Neural crest cell (in vitro differentiated cells): ENCODE measurements at places on chromosomes 1 and 21.

- DNase-seq = no peak
These were observed 10.9 kb downstream of the MYBPHL start for GRCh38 chr1:109295712-109296415.

DNA sequence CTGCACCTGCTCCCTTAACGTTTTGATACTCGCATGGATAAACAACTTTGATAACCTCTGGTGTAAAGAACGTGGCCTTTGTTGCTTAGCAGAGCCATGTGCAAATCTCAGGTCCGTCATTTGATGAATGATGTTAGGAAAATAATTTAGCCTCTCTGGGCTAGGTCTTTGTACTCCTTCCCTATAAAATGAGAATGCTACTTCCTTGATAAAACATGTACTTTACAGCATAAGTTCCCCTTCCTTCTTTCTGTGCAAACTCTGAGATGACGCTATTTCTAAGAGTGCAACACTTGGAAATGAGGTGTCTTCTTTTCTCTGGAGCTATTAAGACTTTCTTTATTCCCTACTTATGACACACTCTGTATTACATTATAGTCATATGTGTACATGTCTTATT, 243.4 kb downstream of the RGS7 start:
- DNase-seq = no peak

GRCh38 chr1:201999625-202000238, 10.7 kb upstream of the ELF3 start:
- peak; percentile 35 for DNase-seq

GRCh38 chr1:176466514-176466913, 3.5 kb downstream of the PAPPA2 start:
- no peak for DNase-seq

- no peak for DNase-seq
These were observed 39.1 kb downstream of the AKNAD1 start for GRCh38 chr1:108817811-108818210.

GRCh38 chr1:168199056-168199455, 20.3 kb downstream of the TIPRL start:
- DNase-seq = no peak

DNA sequence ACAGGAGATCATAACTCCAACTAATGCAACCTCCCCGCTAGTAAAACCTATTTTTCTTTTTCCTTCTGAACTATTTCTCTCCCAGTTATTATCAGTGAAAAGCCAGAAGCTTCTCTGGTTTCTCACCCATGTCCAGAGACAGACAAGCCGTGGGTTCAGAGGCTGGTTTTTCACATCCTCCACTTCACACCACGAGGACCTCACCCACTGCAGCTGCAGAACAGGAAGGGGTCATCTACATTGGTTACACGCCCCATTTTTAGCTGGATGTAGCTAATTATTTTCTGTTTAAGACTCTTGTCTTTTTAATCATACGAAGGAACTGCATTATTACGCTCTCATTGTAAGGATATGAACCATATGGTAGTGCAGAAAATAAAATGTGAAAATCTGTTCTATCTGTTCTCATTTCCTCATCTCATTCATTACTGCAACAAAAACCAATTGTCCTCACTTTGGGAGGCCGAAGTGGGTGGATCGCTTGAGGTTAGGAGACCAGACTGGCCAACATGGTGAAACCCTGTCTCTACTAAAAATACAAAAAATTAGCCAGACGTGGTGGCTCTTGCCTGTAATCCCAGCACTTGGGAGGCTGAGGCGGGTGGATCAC, 39.1 kb upstream of the CLDN14 start:
- no peak for DNase-seq

DNA sequence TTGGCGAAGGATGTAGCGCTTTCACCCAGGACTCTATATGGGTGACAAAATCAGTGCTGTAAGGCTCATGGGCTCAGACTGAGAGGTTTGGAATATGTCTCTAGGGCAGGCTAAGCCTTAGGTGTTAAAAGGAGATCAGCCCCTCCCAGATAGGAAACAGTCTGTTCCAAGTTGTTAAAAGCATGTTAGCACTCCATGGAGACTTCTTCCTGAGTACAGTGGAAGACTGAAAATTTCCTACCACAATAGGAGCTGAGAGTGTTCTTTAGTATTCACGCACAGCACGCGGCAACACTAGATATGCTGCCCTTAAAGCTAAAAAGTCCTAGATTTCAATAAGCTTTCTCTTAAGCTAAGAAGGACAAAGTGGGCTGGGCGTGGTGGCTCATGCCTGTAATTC, 122.1 kb downstream of the TRABD2B start:
- DNase-seq = no peak

DNA sequence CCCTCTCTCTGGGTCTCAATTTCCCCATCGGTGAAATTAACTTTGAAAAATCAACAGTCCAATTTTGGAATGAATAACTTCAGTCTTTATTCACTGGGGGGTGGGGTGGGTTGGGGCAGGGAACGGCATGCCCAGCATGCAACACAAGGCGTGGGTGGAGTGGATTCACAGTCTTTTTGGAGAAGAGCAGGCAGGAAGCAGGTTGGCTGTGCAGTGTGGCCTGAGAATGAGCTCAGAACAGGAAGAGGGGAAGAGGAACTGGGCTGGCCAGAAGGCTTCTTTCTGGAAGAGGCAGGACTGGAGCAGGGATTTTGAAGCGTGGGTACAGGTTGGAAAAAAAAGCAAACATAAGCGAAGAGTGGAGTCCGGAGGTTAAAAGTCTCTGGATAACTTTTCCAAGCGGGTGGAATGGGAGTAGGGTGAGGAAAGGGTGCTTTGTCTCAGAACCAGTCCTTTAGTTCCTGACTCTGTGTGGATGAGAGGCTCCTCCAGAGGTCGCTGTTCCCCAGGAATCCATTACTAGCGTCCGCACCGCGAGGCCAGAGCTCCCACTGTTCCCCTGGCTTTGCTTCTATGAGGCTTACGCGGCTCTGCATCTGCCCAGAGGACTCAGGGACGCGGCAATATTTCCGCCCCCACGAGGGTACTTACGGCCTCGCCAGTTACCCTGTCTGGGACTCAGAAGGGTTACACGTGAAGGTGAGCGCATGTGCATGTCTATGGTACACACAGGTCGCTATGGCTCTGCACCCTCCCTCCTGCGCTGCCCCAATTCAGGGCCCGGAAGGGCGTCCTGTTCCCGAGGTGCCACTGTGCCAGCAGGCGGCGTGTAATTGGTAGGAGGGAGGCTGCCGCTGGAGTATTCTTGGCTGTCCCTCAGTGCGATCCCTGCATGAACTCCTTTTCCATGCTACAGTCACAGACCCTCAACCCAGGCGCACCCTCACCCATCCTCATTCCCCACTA, 5.5 kb upstream of the FOXD2 start:
- DNase-seq = peak; percentile 90

- DNase-seq = no peak
These were observed 278.2 kb downstream of the NTNG1 start for GRCh38 chr1:107419003-107419402.

DNA sequence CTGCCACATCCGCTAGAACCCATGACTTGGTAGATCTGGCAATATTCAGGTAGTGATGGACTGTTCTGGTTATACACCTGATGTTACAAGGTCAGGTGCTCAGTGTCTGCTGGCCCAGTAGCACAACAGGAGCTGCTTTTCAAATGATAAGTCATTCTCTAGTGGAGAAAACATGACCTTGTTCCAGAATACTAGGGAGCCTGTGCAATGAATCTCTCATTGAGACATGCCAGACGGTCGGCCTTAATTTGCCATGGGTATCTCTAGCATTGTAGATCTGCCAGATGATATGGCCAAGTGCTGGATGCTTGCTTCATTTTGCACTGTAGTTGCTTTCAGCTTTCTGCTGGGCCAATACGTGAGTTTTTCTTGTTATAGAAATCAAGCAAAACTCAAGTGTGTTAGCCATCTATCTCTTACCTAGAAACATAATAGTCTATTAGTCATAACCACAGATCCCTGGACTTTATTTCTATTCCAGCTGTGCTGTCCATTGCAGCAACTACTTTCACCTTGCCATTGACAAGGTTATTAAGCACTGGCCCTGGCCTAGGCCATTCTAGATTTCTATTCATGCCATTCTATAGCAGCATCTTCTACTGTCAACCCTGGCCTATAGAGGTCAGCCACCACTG, 13.9 kb upstream of the CENPF start:
- DNase-seq = no peak

DNA sequence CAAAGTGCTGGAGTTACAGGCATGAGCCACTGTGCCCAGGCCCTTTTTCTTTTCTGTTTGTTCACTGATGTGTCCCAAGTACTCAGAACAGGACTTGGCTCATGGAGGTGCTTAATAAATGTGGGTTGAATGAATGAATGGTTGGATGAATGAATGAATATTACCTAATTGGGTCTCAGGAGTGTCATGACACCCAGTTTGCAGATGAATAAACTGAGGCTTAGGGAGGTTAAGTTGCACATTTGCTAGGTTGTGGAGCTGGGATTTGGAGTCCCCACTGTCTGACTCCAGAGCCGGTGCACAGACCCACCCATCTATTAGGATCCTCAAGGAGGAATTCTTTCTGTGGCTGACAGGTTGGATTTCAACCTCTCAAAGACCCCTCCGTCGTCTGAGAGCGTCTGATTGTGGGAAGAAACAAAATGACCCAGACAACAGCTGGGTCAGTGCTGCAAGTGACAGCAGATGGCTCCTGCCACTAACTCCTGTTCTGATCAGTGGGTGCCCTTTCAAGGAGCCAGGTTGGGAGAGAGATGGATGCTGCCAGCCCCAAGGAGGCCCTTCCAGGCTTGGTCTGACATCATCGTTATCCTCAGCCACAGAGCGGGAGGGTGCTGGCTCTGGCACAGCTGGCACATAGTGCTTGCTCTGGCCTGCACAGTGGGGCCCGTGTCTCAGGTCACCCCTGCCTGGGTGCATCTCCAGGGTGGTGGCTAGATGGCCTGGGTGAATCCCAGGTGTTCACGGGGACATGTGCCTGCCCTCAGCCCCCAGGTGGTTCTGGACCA, 24.2 kb downstream of the ARHGEF10L start:
- DNase-seq = no peak

DNA sequence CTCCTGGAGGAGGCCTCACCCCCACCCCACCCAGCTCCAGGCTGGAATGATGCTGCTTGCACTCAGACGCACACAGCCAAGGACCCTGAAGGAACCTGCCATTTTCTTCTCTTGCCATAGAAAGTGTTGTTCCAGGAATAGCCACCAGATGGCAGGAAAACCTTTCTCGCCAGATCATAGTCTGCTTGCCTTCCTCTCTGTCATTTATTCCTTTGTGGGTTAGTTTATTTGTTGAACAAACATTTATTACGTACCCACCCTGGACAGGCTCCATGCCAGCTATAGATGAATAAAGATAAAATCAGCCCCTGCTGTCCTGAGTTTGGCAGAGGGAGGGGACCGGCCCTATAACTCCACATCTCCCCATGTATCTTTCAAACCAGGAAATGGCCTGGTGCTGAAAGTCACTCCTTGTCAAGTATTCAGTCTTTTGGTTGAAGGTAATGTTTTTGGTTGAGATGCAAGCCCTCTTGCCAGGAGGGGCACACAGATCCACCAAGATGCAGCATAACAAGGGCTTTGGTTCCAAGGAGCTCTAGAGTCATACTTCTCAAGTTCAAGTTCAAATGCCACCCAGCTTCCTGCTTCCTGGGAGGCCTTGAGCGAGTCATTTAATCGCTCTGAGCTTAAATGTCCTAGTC, 7.0 kb upstream of the KCNC4 start:
- peak; percentile 76 for DNase-seq

- DNase-seq = no peak
These were observed 39.9 kb upstream of the GBP5 start for GRCh38 chr1:89312572-89312971.

DNA sequence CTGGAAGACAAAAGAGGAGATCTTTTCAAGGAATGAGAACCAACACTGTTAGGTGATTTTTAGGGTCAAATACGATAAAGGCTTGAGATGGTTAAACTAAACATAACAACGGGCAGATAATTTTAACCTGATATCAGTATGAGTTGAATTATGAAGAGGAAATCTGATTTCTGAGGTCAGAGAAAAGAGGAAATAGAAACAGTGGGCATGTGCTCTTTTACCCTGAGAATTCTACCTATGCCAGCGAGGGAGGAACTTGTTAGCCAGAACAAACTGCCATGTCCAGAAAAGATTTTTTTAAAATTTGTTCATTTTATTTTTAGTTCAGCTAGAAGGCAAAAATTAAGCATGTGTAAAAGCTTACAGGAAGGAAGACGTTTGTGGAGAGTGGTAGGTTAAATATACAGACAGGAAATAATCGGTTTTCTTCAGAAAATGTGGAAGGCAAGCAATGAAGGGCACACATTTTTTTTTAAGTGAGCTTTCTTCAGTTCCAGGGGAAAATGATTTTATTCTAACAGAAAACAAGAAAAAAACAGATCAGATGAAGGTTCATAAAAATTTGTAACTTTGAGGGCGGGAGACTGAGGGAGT, 1745.3 kb downstream of the MRPL39 start:
- no peak for DNase-seq

- DNase-seq = no peak
These were observed 288.5 kb upstream of the SNX7 start for GRCh38 chr1:98373056-98373455.

DNA sequence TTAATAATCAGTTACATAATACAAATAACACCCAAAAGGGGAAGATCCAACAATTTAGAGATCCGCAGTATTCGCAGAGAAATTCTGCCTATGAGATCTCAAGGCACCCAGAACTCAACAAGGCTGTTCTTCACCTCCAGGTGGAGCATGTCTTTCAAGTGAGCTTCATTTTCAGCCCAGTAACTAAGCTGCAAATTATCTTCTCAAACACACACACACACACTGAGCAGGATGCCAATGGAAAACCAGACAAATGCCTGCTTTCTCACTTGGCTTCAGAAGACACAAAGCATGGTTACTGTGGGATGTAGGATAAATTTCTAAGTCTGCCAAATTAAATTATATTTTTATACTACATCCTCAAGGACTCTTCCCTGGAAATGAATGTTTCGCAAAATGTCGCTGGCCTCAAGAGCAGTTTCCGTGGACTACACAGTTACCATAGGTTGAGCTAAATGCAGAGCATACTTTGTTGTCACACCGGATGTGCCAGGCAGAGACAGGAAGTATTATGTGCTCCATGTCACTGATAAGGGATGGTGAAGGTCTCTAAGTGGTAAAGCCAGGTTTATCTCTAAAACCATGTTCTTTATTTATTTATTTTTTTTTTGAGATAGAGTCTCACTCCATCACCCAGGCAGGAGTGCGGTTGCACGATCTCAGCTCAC, 30.3 kb downstream of the UBR4 start:
- DNase-seq = no peak

- no peak for DNase-seq
These were observed 28.0 kb downstream of the RRP1 start for GRCh38 chr21:43817157-43818086.

GRCh38 chr1:116460261-116460660, 87.2 kb downstream of the ATP1A1 start:
- DNase-seq = no peak
